Stimulated activated CD8-positive, alpha-beta memory T cell treated with anti-CD3 and anti-CD28 coated beads, Interleukin-15, amount 100 ng/mL, for 1 hour (primary cell): ENCODE measurements at places on chromosomes 1 and 21.

GRCh38 chr1:229091721-229092136, 179.2 kb upstream of the RAB4A start:
- DNase-seq = no peak

DNA sequence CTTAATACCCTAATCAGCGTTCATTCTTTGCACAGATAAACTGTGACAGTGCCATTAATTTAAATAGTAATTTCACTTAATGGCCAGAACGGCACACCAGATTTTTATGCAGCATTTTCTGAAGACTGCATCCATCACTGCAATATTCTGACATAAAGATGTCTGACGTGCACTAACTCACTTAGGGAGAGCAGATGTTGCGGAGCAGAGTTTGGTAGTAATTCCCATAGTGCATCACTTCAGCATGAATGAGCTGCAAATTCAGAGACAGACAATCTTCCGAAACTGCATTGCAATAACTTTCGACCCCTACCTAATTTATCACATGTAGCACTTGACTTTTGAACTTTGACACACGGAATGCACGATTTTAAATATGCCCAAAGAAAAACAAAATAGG, 225.3 kb downstream of the KCTD3 start:
- no peak for DNase-seq

DNA sequence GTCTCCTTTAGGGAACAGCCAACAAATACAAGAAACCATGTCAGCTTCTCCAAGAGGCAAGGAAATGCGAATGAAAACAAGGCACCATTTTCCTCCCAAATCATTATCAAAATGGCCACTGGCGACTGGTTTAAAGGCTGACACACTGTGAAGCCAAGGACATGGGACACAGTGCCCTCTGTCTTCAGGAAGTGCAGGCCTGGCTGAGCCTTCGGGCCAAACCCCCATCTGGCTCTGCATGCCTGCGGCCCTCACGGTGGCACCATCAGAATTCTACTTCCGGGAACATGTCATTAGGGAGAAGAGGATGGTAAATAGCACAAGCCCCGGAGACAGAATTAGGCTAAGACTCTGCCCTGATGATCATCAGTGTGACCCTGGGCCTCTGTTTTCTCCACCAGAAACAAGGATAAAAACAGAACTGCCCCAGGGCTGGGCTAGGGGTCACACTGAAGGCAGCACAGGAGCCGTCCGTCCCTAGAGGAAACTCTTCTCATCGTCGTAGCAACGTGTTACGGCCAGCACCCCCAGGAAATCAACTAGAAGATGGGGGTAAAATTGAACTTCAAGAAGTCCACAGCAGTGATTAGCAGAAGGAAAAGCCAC, 103.5 kb downstream of the NPHP4 start:
- no peak for DNase-seq

- DNase-seq = no peak
Measured at GRCh38 chr1:31166462-31166861, 73.2 kb downstream of the NKAIN1 start.

DNA sequence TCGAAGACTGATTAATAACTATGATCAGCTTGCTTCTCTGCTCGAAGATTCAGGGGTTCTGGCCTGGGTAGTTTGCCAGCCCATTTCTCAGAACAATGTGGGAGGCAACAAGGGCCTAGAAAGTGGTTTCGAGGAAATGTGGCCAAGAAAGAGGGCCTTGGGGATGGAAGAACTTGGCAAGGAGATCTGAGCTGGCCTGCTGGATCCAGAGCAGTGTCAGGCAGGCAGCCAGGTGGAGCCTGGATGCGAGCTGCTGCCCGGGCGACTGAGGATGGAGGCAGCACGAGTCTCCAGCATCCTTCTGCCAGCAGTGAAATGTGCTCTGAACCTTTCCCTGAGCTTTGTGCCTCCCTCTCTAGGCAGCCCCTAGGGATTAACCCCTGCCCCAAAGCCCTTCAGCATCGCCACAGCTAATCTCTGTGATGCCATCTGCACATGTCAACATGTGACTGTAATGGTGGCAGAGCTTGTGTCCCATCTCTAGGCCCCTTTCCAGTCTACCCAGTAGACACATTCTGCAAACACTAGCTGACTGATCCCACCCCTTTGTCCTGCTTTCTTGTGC, 61.0 kb upstream of the NEK2 start:
- DNase-seq = no peak

- DNase-seq = no peak
Measured at GRCh38 chr1:180150982-180151381, 3.7 kb upstream of the QSOX1 start.

GRCh38 chr1:201360486-201360885, 17.0 kb downstream of the TNNT2 start:
- no peak for DNase-seq

- DNase-seq = no peak
Measured at GRCh38 chr1:213369465-213369864, 318.4 kb downstream of the RPS6KC1 start.

GRCh38 chr1:17162941-17163340, 42.0 kb upstream of the PADI1 start:
- DNase-seq = no peak

DNA sequence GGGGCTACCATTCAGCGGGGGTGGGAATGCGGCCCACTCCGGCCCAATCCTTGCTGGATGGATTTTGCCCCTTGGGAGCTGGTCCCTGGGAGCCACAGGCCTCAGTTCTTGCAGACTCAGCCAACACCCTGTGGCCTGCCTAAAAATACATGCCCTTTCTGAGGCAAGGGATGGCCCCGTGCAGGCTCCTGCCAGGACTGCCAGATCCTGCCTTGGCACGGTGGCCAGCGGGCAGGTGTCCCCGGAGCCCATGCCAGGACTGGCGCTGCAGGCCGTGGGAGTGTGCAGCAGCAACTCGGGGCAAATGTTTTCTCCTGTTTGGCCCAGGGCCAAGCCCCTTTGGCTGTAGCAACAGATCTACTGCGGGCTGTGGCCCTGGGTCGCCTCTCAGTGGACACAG, 1.6 kb upstream of the PANK4 start:
- no peak for DNase-seq

DNA sequence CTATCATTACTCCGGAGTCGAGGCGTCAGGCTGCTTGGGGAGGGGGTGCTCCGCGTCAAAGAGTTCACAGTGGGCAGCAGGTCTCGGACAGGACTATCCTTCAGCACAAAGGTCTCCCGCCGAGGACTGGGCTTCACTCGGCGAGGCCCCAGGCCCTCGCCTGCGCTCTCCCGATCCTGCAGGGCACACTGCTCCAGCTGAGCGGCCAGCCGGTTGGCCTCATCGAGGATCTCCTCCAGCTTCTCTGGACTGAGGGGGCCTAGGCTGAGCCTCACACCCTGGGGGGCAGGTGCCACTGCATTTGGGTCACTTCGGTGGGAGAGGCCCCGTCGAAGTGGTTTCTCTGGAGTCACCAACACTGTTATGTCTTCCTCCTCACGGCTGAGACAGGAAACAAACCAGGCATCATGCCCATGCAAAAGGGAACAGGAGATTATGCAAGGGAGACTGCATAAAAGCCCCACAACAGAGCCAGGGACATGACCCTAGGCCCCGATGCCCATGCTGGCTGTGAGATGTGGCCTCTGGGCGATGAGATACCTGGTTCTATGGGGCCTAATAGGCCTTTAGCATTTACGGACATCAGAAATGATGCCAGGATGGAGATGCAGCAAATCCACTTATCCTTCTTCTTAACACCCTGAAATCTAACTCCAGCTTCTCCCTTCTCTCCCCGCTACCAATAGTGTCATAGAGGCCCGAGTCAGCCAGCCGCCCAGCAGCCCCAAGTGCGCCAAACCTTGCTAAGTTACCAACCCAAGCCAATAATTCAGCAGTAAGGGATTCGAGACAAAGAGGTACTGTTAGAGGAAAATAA, 1.1 kb downstream of the PSRC1 start:
- no peak for DNase-seq
